Fibroblast of skin of scalp (primary cell): ENCODE measurements at places on chromosomes 4 and X.

DNA sequence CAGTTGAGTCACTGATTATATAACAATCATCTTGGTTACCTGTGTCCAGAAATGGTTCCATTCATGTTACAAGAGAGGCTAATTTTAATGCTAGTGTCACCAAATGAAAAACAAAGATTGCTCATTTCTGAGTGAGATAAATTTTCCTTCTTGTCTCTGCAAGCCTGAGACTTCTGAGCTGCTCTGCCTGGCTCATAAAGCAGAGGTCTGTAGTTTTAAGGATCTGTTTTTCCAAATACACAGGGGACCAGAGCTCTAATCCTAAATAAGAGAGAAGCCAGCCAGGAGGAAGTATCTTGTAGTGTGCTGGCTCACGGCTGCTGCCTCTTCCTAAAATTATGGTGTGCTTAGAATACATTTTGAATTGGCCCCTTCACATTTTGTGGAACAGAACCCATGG, 42.6 kb downstream of the CLDN34 start:
- DNase-seq = peak; percentile 33

- DNase-seq = no peak
These were observed 3.3 kb downstream of the PWWP3B start for GRCh38 chrX:106171293-106171820.

DNA sequence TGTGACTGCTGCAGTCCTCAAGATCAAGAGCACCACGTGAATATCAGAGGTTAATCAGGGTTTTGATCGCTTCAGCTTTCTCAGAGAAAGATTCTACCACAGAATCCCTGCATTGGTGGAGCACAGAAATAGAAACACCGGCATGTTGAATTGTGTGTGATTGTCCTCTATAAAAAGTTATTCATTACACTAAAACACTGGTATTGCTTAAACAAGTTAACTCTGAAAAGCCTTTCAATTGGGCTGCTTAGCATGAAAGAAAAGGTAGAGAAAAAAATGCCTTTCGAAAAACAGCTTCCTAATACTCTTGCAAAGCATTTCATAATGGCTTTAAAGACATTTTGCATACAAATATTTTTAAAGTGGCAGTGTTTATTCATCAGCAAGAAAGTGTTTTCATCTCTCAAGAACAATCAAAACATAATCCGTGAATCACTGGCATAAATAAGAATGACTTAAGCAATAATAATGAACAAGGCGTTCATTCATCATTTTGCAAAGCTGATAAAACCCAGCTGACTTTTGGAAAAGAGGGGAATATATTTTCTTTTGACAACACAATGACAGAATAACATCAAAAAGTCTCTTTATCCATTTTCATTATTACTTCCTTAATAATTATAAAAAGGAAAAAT, 61.1 kb downstream of the HELT start:
- no peak for DNase-seq

- DNase-seq = peak; percentile 4
These were observed 826.2 kb upstream of the TENM3 start for GRCh38 chr4:181416966-181417365.

GRCh38 chrX:153537526-153538295, 20.3 kb downstream of the ATP2B3 start:
- no peak for DNase-seq

GRCh38 chr4:132770776-132771175, 378.3 kb upstream of the PCDH10 start:
- no peak for DNase-seq

DNA sequence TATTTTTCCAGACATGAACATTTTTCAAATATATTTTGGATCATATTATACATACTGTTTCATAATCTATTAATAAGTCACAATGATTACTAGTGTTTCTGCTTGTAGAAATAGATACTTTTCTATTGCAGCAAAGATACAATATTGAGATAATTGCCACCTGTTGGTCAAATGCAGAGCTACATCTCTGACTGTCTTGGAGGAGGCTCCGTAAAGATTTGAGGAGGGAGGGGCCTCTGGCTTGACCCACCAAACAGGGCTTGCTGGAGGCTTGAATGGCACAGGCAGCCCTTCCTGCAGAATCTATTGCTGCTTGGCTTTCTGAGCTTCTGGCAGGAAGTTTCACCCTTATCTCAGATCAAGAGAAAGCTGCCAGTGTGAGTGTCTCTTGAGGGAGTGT, 99.3 kb upstream of the ARMCX2 start:
- DNase-seq = peak; percentile 59

- peak; percentile 45 for DNase-seq
These were observed 614 bp downstream of the BEX3 start for GRCh38 chrX:103376979-103377324.

GRCh38 chr4:10285028-10285427, 168.4 kb upstream of the WDR1 start:
- DNase-seq = no peak

DNA sequence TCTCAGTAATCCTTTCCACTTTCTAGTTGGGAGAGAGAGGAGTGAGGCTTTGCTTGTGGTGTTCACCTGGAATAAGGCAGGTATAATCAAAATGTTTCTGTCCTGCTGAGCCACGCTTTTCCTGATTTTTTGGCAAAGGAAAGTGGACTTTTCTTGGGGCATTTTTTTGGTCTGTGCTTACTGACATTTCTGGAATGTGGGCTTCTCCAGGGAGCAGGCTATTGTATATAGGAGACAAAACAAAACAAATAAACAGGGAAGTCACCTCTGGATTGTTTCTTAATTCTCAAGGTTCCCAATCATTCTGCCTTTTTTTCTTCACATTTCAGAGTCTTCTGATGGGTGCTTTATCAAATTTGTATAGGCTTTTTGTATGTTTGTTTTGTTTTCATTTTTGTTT, 25.7 kb upstream of the RP2 start:
- DNase-seq = no peak

DNA sequence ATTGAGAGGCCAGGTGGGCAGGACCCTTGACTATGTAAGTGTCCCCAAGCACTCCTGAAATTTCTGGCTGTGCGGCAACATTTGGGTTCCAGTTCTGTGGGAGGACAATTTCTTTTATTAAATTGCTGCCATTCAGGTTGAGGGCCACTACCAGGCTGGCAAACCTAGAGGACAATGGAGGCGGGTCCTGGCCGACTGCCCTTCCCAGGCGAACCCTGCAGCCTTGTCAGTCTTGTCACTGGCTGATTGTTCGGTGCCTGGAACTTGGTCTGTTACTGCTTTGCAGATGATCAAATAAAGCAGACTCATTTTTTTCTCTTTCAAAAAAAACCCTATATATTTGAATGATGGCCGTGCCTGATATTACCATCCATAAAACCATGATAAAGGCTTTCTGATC, 6.6 kb upstream of the TMEM128 start:
- DNase-seq = no peak

DNA sequence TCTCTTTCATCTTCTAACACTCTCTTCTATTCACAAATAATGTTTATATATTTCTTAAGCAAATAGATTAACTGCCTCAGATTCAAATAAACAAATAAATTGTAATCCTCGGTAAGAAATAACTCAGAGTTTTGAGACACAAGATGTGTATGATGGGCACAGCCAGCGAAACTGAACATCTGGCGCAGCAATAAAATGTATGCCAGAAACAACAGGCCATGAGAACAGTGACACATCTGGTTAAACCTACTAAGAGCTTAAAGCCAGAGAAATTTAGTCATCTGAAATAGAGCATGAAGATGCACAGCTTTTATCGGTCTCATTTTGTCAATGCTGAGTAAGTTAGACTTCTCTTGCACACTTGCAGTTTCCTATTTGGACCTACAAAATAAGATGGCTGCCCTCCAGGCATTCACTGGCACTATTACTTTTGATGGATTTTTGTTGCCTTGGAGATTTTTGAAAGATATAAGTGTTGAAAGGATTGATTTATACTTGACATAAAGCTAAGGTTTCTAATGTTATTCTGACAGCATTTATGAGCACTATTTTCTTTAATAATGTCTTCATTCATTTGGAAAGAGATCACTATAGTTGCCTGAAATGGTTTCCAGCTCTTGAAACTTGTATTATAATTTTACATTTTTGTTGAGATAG, 1444.0 kb downstream of the PCDH18 start:
- DNase-seq = no peak

DNA sequence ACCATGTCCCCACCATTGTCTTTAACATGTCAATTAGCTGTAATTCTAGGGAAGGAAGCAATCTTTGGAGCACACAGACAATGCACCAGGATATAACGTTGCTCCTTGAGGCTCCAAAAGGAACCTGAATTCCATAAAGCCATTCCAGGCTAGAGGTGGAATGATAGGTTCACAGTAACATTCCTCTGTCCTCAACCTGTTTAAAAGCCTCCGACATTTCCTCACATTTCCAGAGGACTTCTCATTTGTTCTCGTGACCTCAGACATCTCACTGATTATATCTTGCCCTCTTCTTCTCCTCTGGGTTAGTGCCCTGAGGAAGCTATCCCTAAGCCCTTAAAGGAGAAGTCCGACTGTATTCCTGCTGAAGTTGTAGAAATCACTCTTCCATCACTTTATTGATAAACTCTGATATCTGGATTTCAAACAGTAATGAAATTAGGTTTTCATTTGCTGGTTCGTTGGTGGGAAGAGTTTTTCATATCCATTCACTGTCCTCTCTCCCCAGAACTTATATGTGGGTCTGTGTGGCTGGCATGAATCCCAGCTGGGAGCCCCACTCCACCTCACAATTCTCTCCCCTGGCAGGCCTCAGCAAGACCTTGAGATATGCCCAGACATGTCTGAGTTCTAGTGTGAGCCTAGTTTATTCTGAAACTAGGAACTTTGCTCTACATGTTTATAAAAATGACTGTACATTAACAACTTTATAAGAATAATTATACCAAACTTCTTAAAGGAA, 44.2 kb upstream of the PRSS12 start:
- no peak for DNase-seq

DNA sequence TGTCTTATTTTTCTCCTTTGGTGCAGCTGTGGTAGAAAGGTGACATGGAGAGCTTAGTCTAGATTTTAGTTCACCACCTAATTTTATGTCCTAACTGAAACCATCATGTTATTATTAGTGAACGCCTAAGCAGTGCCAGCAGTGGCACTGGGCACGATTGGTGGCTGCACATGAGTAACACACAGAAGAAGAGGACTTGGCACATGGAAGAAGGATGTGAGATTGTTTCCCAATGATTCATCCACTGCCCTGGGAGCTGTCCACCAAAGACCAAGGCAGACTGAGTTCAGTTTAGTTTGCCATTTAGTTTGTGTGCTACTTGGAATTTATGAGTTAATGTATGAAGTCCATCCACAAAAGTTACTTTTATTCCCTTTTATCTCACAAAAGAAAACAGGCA, 68.1 kb upstream of the NAP1L5 start:
- DNase-seq = peak; percentile 85

GRCh38 chr4:101973361-101973760, 182.8 kb downstream of the BANK1 start:
- DNase-seq = no peak

- DNase-seq = peak; percentile 93
These were observed 28.7 kb downstream of the INPP4B start for GRCh38 chr4:142817442-142817841.

DNA sequence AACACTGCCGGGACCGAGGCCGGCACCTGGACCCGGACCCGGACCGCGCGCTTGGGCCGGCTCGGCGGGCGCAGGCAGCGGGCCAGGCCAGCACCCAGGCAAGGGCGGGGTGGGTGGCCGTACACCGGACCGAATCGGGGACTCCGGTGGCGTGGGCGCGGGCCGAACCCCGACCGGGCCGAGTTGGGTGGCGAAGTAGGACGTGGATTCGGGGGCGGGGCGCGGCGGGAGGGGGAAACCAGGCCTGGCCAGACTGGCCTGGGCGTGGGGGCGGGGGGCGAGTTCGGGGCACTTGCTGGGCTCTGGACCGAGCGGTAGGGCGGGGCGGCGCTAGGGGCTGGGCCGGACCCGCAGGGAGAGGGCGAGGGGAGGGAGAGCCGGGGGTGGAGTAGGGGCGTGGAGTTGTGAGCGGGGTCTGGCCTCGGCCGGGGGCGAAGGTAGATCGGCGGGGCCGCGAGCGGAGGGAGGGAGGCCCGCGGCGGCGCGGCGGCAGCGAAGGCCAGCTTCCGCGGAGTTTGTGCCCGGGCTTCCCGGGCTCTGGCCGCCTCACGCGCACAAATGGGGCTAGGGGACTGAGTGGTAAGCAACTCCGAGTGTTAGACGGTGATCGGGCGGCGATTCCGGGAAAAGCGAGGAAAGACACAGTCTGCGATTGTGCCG, 1.8 kb upstream of the BCORL1 start:
- no peak for DNase-seq
